CMK (cell line): ENCODE measurements at places on chromosomes 13 and 19.

DNA sequence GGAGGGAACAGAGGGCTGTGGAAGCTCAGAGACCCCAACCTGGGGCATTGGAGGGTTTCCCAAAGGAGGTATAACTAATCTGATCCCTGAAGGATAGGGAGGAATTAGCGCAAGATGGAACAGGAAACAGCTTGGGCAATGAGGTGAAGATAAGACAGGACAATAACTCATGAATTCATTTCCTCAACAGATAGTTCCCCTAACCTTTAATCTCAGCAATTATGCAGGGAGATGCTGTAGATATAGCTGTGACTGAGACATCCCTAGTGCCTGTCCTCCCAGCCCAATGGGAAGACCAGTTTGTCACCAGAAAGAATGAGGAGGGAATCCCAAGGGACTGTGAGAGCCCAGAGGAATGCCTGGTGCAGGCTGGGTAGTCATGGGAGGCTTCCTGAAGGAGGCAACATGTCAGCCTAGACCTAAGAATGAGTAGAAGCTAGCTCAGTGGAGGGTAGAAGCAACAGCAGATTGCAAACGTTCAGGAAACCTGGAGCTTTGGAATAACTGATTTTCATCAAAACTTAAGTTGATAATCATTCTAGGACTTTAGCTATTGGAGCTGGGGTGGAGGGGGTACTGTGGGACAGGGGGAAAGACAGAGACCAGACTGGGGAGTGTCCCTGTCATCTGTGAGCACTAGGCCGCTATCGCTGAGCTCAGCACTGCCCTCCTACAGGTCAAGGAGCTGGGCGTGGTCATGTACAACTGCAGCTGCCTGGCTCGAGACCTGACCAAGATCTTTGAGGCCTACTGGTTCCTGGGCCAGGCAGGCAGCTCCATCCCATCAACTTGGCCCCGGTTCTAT, 18.8 kb downstream of the HIPK4 start:
- no peak for DNase-seq

GRCh38 chr13:65401315-65401714, 1828.8 kb downstream of the PCDH9 start:
- DNase-seq, result no peak

- no peak for DNase-seq
These were observed 12.1 kb upstream of the ZNF492 start for GRCh38 chr19:22622020-22622419.

DNA sequence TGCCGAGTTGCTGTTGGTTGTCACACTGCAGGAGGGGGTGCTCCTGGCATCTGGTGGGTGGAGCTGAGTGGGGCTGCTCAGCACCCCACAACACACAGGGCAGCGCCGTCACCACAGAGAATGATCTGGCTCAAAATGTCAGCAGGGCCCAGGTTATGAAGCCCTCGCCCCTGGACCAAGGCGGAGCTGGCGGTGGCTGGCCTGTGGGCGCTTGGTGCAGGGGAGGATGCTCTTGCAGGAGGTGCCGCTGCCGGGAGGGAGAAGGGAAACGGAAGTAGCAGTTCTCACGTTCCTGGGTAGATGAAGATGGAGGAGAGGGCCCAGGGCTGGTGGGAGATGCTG, 14.2 kb upstream of the LENG8 start:
- no peak for DNase-seq

DNA sequence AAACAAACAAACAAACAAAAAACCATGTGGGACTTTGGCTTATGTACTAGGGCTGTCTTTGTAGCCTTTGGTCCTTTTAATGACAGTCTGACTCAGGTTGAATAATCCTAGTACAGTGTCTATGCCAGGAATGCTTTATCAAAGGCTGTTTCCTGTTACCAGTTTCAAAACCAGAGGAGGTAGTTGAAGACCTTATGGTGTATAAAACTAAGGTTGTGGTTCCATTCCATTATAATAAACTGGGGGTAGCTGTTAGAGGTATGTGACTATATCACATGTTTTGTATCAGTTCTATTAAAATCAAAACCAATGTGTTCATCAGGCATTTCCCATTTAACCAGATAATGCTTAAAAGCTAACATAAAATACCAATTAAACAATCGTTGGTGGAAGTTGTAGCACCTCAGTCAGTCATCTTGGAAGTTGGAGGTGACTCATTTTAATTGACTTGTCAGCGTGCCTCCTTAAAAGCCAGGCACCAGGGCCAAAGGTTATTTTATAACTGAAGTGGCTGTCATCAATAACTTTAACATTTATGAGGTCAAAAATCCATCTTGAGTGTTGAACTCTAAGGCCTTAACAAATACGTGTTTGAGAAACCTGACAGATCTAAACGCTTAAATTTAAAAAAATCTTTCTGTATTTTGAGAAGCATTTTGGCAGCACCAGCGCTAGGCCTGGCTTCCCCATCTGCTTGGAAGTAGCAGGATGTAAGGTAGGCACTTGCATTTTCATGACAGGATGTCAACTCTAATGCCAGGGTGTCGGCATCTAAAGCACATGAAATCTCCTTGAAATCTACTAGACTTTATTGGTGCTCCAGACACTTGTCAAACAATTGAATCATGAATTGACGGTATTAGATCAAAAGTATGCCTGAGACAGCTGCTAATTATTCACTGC, 162.5 kb downstream of the LMO7 start:
- DNase-seq, result no peak

DNA sequence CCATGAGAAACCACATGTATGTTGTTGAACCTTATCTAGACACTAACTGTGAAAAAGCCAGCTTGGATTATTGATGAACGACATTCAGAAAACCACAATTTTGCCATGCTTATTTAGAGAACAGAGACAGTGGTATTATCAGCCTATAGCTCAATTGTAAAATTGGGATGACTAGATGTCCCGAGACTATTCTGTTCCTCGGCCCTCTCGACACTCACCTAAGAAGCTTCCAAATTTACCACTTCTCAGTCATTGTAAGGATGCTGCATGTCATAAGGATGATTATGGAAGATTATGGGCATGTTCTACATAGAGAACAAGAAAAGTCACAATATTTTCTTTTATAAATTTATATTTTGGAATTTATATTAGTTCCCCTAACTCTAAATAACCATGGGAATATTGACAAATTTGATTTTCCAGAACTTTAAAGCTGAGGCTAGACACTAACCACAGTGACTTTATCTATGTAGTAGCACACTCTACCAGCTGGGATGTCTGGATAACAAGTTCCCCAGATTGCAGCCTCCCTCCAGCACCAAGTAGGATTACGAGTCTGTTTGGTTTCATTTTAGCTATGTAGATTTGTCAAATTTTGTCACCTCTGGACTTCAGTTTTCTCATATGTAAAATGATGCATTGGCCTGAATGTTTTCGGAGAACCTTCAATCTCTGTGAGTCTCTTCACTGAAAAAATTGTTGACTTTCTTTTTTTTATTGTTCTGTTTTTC, 513.6 kb downstream of the IRS2 start:
- no peak for DNase-seq

GRCh38 chr13:48194379-48194754, 38.6 kb upstream of the ITM2B start:
- peak; percentile 29 for DNase-seq

DNA sequence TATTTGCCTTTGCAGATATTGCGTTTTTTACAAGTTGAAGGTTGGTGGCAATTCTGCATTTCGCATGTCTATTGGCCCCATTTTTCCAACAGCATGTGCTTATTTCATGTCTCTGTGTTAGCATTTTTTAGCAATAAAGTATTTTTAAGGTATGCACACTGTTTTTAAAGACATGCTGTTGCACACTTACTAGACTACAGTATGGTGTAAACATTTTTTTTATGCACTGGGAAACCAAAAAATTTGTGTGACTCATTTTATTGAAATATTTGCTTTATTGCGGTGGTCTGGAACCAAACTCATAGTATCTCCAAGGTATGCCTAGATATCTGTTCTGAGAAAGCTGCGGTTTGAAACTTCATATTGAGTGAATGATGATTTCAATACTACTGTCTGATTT, 55.4 kb upstream of the RNF113B start:
- no peak for DNase-seq

DNA sequence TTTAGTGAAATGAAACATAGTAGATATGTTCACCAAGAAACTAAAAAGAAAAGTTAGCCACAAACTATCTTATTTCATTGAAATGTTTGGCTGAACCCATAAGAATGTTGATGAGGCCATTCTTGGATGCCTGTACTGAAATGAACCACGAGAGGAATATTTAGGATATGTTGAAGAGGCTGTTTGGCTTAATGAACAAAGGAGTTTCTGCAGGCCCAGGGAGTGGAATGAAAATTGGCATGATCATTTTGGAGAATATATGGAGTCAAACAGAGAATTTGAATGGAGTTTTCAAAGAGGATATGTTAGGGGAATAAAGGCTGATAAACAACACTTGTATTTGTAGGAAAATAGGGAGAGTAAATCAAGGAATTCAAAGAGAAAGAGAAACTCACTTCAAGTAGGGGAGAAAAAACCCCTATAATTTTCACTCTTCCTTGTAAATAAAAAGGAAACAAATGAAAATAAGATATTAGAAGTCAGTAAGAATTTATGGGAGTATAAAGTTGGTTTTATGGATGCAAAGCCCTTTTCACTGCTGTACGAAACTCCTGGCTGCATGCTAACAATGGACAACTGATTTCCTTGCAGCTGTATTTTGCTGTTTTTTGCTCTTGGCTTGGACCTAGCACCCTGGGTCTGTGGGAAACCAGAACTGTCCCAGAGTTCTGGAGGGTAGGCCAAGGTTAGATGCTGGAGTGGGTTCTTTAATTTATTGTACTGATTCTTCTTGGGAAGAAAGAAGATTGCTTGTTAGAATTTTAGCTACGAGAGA, 36.5 kb downstream of the KL start:
- DNase-seq, result no peak

DNA sequence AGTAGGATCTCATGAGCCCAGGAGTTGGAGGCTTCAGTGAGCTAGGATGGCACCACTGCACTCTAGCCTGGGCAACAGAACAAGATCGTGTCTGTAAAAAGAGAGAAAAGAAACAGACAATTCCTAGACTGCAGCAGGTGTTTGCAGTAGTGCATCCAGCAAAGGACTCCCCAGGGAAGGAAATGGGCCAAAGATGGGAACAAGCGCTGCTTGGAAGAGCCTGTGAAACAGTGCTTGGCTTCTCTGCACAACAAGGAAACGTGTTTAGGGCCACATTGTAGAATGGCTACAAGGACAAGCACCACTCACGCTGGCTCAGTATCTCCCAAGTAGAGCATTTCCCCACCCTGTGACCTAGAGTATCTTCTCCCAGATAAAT, 35.5 kb upstream of the LDLR start:
- DNase-seq, result no peak

DNA sequence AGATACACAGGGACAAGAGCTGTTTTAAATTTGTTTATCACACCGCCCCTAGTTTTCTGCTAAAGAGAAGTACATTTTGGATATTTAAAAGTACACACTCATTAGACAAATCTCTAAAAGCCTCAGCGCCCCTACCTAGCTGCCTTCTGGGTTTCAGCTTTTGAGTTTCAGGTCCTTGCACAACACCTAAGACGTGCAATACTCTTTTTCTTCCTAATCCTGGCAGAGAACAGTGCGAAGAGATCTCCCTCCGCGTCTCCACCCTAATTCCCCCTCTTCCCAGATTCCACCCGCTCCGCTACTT, 421 bp upstream of the KLF5 start:
- DNase-seq, result no peak

DNA sequence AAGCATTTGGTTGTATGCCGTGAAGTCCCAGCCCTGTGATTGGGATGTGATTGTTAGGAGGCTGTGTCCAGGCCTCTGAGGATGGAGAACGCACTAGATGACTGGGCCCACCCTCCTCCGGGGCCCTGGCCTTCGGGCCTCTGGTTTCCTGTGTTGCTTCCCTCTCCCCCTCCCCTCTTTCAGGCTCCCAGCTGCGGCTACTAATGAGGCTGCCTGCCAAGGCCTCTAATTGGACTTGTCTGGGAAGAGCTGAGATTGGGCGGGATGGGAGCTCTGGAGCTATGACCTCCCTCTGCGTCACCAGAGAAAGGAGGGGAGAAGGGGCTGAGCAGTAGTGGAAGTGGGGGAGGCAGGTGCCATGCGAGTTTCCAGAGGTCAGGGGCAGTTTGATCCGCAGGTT, 9.9 kb downstream of the PTH2 start:
- DNase-seq, result no peak

- no peak for DNase-seq
These were observed 26.8 kb upstream of the MED4 start for GRCh38 chr13:48121733-48122132.

DNA sequence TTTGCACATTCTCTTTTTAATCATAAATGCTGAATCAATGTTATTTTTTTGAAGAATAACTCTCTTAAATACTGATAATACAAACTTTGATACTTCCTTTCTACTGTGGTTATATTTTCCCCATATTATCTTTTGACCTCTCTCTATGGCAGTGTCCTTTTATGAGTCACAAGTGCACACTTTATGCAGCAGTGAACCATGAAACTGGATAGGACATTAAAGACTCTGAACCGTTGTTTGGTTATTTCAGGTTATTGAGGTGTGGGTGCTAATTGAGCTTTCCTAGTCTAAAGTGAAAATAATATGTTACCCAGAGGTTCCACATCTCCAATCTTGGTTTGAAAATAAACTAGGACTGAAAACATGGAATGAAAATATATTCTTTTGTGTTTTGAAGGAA, 71.4 kb downstream of the DGKH start:
- DNase-seq, result no peak

- no peak for DNase-seq
These were observed 7.0 kb upstream of the RB1 start for GRCh38 chr13:48296528-48296927.

GRCh38 chr19:48249502-48250014, 6.2 kb downstream of the CARD8 start:
- peak; percentile 78 for DNase-seq

DNA sequence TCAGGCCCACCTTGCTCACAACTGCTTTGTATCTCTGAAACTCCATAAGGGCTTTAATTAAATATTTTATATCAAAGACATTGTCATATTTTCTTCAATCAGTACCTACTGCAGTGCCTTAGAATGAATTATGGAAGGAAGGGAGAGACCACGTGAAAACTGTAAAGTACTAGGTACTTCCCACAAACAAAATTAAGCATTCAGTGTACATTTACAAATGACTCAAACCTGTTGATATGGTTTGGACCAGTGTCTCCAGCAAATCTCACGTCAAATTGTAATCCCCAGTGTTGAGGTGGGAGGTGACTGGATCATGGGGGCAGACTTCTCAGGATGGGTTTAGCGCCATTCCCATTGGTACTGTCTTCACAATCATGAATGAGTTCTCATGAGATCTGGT, 23.2 kb downstream of the KCTD12 start:
- DNase-seq, result no peak

DNA sequence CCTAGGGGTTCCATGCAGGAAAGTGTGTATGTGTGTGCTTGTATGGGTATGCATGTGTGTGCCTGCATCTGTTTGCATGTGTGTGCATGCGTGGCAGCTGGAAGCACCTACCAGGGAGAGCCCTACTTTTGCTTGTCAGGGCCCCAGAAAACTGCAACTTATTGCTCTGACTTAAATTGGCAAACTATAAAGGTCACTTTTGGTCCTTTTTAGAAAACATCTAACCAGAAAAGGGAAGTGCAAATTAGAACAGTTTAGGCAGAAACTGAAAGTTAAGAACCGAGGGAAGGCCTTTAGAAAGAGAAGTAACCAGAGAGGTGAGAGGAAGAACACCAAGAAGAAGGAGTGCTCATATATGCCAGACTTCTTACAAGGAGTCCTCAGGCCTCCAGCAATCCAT, 32.5 kb downstream of the DLEU7 start:
- no peak for DNase-seq

- no peak for DNase-seq
These were observed at the start of gene S1PR4 for GRCh38 chr19:3178377-3178972. Gene S1PR4, plus strand, starts transcription at chr19:3178769. Its CDS starts 24 bp downstream, at chr19:3178793.

GRCh38 chr19:4124638-4125037, 716 bp upstream of the MAP2K2 start:
- no peak for DNase-seq
